ENCODE measurements at places on chromosomes 6 and 20.

DNA sequence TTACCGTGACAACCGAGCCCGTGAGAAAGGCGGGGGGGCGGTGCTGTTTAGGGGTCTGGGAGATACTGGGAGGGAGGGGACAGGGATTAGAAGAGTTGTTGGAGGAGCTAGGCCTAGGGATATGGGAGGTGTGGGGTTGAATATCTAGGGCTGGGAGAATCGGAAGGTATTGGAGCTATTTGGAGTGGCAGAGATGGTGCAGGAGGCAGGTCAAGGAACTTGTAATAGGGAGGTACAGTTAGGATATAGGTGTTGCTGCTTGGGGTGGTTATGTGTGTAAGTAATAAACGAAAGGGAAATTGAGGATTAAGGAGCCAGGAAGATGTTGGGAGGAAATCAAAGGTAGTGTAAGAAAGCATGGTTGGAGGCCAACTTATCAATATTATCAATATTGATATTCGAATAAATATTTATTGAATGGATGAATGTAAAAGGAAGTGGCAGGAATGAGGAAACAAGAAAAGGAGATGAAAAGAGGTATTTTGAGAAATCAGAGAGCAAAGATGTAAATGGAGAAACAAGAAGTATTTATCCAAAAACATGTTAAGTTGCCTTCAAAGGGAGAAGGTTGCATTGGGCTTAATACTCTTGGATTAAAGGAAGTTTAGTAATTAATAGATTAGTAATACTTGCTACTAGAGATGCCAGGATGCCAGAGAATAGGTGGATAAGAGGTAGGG lies 602 bp downstream of the PPP1R11 start:
- DNase-seq: no peak

- DNase-seq: no peak
Measured at GRCh38 chr6:19502301-19502700, 334.9 kb upstream of the ID4 start.

DNA sequence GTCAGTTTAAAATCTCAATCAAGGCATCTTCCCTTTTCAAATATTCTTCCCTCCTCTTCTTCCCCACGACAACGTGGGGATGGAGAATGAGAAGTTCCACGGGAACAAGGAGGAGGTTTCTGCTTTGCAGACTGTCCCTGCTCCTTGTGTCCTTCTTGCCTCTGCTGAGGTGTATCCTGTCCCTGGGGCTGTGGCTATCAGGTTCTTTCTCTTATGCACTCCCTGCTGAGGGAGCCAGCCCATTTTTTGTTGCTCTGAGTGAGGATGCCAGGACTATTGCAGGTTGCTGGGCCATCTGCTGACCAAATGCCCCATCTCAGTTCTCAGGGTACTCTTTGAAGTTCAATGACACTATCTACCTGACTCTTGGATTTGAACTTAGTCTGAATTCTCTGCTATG lies 533.6 kb downstream of the RNF144B start:
- DNase-seq: no peak

DNA sequence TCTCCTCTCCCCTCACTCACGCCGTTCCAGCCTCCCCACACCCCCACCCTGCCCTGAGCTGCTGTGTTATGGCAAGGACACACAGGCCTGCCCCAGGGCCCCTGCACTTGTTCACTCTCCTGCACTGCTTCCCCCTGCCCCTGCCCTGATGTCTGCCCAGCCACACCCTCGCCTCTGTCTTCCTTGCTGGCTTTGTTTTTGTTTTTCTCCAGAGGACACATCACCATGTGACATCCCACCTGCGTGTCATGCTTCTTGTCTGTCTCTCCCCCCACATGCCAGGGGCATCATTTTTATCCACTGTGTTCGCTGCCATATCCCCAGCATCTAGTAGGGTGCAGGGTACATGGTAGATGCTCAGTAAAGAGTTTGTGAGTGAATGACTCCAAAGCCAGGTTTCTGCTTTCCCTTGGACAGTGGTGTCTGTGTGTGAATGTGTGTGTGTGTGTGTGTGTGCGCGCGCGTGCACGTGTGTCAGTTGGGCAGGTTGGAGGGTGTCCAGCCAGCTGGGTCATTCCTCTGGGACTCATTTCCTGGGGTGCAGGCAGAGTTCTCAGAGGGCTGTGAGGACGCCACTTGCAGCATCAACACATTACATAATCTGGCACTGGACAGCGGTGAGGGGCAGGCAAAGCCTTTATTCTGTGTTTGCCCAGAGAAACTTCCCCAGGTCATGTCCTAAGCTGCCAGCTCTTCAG lies 60.6 kb downstream of the STK35 start:
- DNase-seq: no peak

DNA sequence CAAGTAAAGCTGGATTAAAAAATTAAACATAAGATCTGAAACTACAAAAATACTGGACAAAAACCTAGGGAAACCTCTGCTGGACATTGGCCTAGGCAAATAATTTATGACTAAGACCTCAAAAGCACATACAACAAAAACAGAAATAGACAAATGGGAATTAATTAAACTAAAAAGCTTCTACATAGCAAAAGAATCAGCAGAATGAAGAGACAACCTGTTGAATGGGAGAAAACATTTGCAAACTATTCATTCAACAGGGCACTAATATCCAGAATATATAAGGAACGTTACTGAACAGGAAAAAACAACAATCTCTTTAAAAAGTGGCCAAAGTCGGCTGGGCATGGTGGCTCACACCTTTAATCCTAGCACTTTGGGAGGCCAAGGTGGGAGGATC lies 6.8 kb upstream of the GINM1 start:
- no peak for DNase-seq

- DNase-seq: no peak
Measured at GRCh38 chr6:132070356-132070755, 119.2 kb upstream of the CCN2 start.

GRCh38 chr6:79862711-79863110 lies 84.6 kb downstream of the ELOVL4 start:
- DNase-seq: no peak

DNA sequence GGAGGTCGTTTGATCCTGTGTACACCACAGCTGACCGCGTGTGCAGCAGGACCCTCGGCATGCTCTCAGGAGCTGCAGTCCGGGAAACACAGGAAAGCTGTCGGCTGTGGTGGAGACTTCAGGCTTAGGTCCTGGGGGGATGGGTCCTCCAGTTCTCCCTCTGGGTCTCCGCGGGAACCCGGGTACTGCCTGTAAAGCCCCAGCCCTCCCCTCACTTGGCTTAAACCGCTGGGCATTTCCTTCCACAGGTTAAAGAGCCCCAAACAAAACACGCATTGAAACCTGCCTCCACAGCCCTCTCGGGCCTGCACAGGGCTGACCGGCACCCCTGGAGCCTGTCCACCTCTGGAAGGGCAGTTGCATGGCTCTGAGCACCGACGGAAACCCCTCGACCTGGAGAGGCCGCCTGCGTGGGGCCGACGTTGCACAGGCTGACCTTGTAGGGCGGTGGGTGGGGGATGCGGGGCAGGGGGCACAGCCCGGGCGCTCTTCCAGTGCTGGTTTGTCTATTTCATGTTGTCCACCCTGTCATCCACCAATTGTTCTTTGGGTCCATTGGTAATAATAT lies 59.1 kb downstream of the DACT2 start:
- DNase-seq: no peak

GRCh38 chr6:142014515-142014914 lies 118.2 kb upstream of the GJE1 start:
- no peak for DNase-seq

DNA sequence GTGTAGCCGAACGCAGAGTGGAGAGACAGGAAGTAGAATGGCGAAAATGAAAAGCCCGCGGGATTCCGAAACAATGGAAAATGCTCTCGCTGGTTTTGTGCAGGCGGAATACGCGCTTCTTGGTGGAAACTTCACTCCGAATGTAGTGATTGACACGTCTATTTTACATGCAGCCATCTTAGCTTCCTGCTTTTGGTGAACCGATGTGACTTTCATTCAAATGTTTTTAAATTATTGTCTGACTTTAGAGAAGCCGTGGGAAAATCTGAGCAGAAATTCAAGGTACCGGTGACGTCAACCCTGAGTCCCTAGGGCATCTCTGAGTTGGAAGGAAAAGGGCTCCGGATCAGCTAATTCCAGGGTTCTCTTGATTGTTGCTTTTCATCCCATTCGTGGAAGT lies 11.4 kb downstream of the GPX5 start:
- DNase-seq: no peak

- no peak for DNase-seq
Measured at GRCh38 chr20:8933381-8933807, 135.5 kb upstream of the PLCB4 start.

GRCh38 chr6:5175635-5176034 lies 85.1 kb downstream of the LYRM4 start:
- no peak for DNase-seq

DNA sequence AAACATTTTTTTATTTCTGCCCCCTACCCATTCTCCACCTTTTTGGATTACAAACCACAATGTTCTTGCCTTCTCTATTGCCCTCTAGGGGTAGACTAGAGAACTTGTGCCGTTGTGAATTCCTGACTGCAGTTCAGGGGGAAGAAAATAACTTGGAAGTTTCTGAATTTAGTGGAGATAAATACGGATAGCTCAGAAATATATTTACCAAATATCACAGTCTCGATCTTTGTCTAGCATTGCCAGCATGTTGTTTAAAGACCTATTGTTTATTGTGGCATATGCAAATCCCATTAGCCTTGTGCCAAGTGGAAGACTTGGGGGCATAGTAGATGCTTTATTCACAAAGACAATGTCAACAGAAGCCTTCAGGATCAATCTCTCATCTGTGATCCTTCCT lies 154.1 kb upstream of the MMS22L start:
- DNase-seq: no peak

- no peak for DNase-seq
Measured at GRCh38 chr6:5359417-5359816, 98.1 kb downstream of the FARS2 start.

- DNase-seq: no peak
Measured at GRCh38 chr6:126475449-126475848, 135.5 kb downstream of the CENPW start.

Data from stimulated activated CD8-positive, alpha-beta memory T cell treated with anti-CD3 and anti-CD28 coated beads, Interleukin-7, amount 100 ng/mL, for 4 hours (primary cell).